ENCODE measurements at places on chromosomes 2 and 18.
A peak's percentile ranks its signal among the peaks of the same experiment; 100 is the strongest.

GRCh38 chr2:8550481-8550880 lies 131.4 kb upstream of the ID2 start:
- DNase-seq, result no peak

GRCh38 chr2:223488814-223489213 lies 113.3 kb downstream of the SCG2 start:
- peak; percentile 22 for DNase-seq

GRCh38 chr2:84786601-84787000 lies 94.3 kb downstream of the TRABD2A start:
- DNase-seq, result no peak

DNA sequence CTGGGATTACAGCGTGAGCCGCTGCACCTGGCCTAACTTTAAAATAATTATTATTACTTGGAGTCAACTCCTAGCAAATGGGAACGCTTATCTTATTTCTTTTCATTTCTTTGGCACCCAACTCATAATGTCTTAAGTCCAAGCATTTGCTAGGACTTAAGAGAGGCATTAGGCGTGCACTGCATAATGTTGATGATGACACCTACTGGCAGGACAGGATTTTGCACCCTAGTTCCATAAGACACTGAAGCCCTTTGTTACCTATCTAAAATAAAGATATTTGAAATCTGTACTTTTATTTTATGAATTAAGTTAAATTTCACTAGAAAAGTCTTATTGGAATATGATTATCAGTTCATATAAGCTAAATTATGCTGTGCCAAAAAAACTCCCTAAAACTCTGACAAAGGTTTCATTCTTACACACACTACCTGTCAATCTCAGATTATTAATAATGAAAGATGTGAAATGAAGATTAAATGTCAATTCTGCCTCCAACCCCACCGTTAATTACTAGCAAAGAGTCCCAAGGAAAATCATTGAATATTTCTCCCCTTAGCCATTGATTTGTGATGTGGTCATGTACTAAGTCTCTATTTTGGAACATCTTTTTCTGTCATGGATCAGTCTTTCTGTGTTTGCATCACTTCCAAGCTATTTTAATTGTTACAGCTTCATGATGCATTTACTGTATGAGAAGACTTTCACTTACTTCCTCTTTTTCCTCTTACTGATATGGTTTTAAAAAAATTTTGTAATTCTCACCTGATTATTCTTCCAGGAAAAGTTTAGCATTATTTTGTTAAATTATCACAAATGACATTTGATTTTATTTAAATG lies 12.7 kb upstream of the CDH2 start:
- peak; percentile 7 for DNase-seq

DNA sequence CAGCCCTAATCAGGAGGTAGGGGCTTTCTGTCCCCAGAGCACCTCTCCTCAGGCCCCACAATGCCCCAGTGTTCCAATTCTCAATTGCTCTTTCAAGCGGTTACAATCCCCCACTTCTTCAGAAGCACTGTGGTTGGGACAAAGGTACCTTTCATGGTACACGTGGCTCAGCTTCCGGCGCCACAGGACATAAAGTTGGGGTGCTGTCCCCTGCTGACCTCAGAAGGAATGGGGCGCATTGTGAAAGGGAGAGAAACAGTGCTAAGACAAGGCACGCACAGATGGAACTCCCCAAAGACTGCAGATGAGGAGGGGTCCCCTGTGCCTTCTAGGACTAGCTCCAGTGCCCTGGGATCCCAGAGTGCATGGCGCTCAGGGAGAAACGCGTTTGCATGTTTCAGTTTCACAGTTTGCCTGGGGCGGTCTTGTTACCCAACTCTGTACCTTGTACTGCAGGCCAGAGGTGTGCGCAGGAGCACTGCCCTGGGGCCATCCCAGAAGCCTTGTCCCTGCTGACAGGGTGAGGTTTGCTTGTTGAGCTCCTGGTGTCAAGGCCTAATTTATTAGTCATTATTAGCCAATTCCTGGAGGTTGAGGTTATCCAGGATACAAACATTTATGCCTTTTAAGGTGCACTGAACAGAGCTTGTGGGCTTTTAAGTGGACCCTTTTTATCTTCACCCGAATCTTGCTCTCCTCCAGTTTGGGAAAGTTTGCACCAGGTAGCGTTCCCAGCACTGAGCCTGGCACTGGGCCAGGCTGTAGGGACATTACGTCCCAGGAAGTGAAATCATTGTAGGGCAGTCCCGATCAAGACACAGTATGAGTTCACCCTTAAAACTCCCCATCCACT lies 7.6 kb downstream of the CNDP1 start:
- DNase-seq, result no peak

DNA sequence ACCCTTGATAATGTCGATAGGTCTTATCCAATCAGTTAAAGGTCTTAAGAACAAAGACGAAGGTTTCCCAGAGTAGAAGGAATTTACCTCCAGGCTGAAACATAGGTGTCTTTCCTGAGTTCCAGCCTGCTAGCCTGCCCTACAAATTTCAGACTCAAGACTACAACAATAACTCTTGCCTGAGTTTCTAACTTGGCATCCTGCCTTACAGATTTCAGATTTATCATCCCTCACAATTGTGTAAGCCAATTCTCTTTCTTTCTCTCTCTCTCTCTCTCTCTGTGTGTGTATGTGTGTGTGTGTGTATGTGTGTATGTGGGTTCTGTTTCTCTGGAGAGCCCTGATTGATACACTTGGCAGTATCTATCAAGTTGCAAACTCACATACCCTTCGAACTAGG lies 37.2 kb upstream of the B4GALT6 start:
- no peak for DNase-seq

DNA sequence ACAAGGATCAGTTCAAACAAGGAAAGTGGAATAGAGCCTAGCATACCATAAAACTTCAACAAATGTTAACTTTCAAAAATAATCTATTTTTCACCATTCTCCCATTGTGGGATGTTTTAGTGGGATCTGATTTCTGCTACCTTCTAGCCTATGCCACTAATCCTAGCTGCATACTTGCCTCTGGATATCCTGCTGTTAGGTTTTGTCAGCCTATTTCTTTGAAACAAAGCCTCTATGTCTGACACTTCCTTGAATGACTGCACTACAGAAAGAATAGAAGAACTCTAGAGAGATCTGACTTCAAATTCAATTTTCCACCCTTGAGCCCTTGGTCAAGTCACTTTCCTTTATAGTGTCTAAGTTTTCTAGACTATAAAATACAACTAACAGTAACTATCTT lies 291.5 kb downstream of the PTH2R start:
- DNase-seq, result no peak

- peak; percentile 62 for DNase-seq
These were observed 28.0 kb downstream of the GCG start for GRCh38 chr2:162123806-162124758.

DNA sequence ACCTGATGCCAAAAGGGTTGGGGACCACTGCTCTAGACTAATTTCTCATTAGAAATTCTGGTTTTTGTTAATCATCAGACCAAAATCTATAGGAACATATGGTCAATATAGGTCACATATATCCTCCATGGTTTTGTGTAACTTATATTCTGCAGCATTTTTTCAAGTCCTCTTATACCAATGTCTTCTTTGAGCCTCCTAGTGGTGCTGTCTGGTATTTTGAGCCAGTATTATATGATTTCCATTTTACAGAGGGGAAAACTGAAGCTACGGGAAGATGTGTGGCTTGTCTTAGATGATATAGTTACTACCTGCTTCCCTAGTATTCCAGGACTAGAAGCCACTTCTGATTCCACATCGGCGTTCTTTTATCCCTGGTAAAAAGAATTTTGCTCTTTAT lies 13.8 kb downstream of the MAPK4 start:
- peak; percentile 4 for DNase-seq

DNA sequence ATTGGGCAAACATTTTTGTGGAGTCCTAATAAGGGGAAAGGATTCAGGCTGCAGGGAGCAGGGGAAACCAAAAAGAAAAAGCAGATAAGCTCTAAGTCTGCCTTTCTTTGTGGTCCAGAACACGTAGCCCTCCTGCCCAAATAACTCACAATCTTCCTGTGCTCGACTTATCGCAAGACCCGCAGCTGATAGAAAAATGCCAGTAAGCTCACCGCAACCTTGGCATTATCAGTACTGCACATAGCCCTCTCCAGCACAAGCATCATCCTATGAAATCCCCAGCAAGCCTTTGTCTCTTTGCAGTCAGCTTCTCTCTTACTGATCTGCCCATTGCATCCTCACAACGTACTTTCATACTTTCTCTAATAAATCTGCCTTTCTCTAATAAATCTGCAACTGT lies 202.4 kb upstream of the HNRNPA3 start:
- DNase-seq, result no peak

DNA sequence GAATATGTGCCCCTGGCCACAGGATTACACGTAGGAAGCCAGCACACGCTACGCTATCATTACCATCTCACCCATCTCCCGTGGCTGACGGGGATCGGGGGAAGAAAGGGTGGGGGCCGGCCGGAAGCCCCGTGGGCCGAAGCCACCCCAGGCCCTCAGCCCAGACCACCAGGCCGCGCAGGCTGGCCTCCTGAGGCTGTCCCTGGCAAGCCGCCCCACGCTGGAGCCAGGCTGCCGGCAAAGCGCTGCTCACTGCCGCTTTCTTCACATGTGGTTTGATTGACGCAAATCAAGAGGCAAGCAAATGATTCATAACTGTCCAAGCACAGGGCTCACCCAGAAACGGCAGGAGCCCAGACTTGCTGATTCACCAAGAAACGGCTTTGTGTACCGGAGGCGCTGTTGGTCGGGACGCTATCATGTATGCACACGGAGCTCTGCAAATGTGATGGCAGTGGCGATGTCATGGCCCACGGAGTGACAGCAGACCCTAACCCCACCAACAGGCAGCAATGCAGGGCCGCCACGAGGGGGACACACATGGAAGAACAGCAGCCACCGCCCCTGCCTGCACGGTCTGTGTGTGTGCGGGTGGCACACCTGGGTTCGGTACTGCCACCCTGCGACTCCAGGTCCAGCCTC lies 125.7 kb downstream of the HDAC4 start:
- DNase-seq, result peak; percentile 96

GRCh38 chr2:50596515-50596914 lies 435.4 kb downstream of the NRXN1 start:
- DNase-seq, result no peak

DNA sequence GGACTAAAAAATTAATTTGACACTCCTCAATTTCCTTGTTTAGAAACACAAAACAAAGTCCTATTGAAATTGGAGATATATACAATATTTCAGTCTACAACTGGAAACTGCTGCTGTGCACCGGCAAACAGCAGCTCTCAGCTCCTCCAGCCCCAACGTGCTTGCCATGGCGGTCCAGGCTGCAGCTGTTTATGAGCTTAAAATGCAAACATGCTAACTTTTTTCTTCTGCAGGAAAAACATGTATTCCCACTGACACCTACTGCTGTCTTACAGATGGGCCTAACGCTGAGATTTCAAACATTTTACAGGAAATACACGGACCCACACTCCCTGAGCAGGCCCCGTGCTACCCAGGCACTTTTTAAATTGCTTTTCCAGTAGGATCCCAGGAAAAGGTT lies 195.5 kb downstream of the BCL11A start:
- DNase-seq, result no peak

- DNase-seq, result no peak
These were observed 1050.7 kb upstream of the CELF4 start for GRCh38 chr18:38616306-38616705.

All from RKO (cell line).